ENCODE measurements at places on chromosomes 1 and 21.

DNA sequence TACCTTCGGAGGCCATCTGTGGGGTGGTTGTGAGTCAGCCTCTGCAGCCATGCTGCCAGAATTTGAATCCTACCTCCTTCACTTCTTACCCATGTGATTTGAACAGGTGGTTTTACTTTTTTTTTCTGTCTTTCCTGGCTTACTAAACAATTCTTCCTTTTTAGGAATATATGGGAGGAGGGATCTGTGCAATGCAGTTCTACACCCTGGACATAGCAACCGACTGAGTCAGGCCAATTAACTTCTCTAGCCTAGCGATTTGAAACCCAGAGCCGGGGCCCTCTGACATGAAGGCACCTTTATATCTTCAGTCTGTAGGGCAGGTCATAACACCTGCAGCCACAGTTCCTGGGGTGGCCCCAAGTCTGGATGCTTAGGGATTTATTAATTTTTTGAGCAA is 83.6 kb downstream of the ST6GALNAC3 start:
- no peak for DNase-seq

DNA sequence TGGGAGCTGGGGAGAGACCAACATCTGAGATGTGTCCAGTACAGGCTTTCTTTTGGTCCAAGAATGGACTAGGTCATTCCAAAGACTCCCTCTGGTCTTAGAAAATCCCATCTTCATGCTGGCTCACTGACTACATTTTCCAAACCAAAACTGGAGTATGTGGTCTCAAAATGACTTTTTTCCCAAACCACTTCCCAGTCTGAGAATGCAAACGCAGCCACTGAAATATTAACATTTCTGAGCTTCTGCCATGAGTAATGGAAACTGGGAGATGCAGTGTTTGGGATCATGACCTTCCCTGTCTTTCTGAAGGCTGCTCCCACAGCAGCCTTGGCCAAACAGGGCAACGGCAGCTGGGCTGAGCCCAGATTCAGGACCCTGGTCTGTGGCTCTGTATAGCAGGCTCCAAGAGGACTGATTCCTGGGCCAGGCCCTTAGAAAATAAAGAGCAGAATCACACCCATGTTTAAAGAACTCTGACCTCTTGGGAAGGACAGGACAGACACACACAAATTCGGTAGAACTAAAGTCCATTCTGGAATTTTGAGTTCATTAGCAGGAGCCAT is 62.1 kb upstream of the CNTN2 start:
- DNase-seq, result no peak

DNA sequence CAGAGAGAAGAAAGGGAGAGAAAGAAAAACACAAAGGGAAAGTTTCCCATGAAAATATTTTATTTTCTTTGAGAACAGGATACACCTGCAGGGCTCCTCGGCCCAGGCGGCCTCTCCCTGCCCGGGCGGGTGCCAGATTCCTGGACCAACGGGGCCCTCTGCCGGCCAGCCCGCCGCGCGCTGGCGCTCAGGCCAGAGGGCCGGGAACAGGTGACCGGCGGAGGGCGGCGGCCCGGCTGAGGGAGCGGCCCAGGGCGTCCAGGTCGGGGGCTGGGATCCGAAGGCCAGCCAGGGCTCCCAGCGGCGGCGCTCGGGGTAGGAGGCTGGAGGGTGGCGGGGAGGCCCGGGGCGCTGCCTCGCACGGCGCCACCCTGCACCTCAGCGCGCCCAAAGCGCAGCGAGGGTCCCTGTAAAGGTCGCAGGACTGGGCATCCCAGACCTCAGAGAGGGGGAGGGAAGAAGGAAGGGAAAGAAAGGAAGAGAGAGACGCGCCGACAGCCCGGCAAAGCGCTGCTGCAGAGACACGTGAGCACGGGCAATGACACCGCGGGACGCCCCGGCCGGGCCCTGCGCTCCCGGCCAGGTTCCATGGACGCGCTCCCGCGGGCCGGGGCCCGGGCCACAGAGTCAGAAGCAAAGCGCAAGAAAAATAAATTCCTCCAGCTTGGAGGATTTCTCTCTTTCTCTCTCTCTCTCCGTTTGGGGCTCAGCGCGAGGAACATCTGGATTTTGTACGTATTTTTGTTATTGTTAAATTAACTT is 927 bp downstream of the WNT9A start:
- no peak for DNase-seq

DNA sequence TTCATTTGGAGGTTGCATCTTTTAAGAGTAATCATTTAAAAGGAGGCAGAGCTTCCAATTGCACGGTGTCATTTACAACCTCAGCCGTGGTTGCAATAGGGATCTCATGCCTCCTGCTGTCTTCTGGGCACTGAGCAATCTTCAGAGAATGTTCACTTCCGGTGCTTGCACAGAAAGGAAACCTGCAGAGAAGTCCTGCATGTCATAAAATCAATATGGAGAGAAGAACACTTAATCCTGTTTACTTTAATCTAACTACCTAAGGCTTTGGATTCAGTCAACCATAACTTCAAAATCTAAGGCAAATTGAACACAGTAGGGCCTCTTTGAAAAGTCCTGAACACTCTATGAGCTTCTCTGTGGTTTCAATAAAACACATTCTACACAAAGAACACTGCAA is 11.3 kb upstream of the MAP10 start:
- no peak for DNase-seq

- no peak for DNase-seq
Observed at GRCh38 chr1:163085904-163086268, 16.7 kb downstream of the RGS4 start.

- DNase-seq, result no peak
Observed at GRCh38 chr1:199612976-199613774, 414.3 kb upstream of the NR5A2 start.

DNA sequence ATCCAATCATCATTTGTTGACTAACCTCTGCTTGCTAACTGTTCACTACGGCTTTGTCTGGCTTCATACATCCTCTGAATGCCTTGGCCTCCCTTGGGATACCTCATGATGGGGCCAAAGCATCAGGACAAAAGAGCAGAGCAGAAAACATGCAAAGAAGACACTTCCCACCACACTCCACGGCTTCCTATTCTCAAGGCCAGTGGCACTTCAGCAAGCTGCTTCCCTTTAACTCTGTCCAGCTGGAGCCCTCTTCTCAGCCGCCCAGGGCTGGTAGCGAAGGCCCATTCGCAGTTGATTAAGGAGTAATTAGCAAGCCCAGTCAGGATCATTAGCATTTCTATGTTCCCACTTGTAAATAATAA is 224.3 kb upstream of the FGGY start:
- no peak for DNase-seq

DNA sequence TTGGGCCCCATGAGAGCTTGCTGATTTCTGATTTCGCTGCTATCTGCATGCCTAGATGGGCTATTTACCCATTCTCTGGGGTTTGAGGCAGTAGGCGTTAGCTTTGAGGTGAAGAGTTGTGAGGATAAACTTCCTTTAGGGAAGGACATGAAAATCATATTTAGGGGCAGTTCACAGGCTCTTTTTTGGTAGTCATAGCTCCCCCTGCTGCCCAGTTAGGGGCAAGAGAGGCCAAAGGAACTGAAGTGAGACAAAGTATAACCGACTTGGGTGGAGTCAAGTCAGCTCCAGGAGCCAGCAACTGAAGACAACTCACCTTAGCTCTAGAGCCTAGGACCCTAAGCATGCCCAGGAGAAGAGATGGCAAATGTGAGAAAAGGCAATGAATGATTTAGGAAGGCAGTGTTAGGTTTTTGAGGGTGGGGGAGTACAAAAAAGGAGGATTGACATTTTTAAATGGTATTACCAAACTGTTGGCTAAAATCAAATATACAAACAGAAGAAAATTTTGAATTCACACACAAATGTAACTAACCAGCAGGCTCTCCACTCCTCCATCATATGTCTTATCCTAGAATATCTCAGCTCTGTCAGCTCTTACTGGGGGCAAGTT is 625.2 kb downstream of the LMO4 start:
- DNase-seq, result peak; percentile 21

- no peak for DNase-seq
Observed at GRCh38 chr1:33048426-33048825, 11.7 kb upstream of the AK2 start.

DNA sequence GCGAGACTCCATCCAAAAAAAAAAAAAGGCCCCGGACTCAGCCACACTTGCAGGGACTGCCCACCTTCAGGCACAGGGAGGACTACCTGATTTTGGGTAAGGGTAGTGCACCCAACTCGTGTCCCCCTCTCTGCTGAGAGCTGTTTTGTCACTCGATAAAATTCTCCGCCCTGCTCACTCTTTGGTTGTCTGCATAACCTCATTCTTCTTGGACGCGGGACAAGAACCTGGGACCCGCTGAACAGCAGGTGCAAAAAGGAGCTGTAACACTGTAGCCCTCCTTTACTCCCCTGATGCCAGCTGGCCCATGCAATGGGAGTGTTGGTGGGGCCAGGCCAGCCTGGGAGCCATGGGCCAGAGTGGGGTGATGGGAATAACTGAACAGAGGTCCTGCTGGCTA is 10.6 kb downstream of the S100B start:
- no peak for DNase-seq

DNA sequence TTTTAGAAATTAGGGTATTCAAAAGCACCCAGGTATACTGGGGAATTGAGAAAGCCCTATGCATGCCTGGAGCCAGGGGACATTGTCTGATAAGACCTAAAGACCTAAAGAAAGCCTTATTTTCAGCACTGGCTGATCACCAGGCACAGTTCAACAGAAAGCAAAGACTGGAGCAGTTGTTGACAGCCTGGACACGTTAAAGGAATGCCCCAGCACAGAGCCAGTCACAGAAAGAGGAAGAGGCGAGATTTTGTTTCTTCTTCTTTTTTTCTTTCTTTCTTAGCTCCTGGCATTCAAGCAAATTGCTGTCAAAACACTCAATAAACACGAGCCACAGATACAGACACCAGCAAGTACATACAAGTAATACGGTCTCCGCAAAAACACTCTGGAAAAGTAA is 40.4 kb downstream of the RNF187 start:
- no peak for DNase-seq

DNA sequence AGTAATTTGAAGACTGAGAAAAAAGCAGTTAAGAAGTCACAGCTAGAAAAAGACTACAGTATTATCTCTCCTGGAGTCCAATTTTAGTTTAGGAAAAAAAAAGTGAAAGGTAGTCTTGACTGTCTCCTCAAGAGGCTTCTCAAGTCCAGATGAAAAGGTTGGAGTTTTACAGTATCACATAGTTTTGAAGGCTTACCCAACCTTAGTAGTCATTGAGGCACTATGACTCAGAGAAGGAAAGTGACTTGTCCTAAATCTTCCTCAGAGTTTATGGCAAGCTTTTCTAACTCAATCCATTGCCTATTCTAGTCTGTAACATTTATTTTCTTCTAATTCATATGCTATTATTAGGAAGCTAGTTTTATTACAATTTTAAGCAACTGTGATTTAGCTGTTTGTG is 174.9 kb downstream of the DPYD start:
- no peak for DNase-seq

DNA sequence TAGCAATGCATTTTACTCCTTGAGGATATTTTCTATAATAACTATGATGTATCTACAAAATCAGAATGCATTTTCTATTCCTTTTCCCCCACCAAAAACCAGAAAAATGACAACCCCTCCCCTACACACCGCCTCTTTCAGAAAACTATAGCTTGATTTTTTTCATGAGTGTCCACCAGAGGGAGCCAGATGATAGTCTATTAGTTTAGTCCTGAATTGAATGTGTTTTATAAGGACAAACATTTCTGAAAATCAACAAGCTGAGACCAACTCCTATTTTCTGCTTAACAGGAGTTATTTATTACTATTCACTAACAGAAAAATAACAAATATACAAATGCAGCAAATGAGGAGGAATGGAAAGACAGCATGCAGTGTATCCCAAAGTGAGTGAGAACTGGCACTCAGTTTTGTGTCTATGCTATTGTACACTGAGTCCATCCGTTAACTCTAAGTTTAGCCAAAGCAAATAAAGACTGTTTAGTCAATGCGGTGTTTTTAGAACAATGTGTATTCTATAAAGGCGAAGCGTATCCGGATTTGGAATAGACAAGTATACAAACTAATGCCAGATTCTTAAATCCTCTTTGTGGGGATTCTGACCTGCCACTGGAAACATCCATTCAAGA is 182.6 kb downstream of the VAV3 start:
- DNase-seq, result peak; percentile 9

GRCh38 chr1:87170931-87171598 is 157.6 kb upstream of the LMO4 start:
- no peak for DNase-seq

- DNase-seq, result no peak
Observed at GRCh38 chr1:174480324-174480723, 32.6 kb downstream of the GPR52 start.

Data from activated naive CD8-positive, alpha-beta T cell treated with anti-CD3 and anti-CD28 coated beads, Interleukin-2, amount 50 U/mL, for 16 hours (primary cell).